ENCODE measurements at places on chromosomes 6 and 20.

DNA sequence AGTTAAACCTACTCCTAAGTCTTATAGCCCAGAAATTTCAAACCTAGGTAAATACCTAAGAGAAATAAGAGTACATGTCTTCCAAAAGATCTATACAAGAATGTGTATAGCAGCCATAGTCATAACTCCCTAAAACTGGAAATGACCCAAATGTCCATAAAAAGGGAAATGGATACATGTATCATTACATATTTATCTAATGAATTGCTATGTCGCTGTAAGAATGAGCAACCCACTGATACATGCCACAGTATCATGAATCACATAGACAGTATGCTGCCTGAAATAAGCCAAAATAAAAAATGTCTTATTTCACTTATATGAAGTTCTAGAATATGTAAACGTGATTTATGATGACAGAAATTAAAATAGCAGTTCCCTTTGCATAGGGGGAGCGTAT, 679.5 kb downstream of the MAFB start:
- DNase-seq: peak; percentile 54

DNA sequence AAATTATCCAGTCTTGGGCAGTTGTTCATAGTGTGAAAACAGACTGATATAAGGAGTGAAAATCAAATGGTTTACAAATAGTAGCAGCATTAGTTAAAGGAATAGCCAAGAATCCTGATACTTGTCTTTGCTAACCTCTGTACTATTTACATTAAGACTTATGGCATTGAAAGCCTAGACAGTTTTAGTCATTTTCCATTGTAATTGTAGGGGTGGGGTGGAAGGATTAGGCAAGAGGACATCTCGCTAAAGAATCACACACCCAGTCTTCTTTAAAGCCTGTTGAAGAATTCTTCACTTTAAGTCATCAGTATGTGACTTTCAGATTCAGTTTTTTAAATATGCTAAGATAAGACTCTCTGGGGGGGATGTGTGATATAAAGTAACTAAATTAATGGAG, 207.5 kb upstream of the PHACTR1 start:
- peak; percentile 71 for DNase-seq

DNA sequence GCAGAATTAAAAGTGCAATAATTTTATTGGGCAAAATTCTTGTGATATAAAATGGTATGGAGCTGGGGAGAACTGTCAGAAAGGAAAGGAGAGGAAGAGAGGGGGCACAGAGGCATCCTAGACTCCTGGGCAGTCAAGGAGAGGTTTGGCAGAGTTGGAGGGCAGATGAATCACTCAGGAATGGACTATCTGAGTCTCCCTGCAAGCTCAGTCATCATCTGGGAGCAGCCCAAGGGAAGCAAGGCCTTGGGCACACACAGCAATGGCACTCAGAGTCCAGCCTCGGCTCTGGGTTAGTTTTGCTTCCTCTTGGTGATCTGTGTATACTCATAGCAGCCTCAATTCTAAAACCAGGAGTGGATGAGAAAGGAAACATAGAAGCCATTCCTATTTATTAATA, 67.2 kb downstream of the SLC22A1 start:
- DNase-seq: peak; percentile 39

DNA sequence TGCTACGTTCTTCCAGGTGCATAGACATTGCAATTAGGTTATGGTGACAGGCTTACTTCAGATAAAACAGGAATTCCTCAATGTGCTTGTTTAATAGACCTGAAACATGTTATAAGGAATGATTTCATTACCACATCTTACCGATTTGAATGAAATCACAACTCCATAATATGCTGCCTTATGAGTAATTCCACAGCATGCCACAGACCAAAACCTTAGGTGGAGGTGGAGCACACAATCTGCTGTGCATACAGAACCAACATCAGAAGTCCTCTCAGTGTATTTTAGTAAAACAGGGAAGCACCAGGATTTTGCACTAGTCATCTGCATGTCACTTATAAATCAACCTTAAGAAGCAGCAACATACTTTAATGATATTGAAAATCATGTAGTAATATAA, 148.9 kb upstream of the TSHZ2 start:
- no peak for DNase-seq
